ENCODE measurements at places on chromosomes 1 and 21.

GRCh38 chr1:22490309-22490708 is 38.7 kb downstream of the ZBTB40 start:
- no peak for DNase-seq

DNA sequence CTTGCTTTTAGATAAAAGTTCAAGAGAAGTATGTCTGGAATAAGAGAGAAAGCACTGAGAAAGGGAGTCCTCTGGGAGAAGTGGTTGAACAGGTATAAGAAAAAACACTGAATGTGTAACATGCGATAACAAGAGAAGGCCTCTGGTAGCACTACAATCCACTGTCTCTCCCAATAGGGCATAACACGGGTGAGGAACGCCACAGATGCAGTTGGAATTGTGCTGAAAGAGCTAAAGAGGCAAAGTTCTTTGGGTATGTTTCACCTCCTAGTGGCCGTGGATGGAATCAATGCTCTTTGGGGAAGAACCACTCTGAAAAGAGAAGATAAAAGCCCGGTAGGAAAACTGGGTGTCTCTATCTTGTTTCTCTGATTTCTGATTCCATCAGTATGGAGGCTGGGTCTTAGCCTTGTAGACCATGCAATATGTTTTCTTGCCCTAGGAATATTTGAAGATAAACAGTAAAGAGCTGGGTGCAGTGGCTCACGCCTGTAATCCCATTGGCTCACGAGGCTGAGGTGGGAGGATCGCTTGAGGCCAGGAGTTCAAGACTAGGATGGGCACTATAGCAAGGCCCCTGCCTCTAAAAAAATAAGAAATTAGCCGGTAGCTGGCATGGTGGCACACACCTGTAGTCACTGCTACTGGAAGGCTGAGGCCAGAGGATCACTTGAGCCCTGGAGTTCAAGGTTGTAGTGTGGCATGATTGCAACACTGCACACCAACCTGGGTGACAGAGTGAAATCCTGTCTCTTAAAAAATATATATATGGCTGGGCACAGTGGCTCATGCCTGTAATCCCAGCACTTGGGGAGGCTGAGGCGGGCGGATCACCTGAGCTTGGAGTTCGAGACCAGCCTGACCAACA is 40.4 kb downstream of the DAP3 start:
- DNase-seq, result peak; percentile 30

DNA sequence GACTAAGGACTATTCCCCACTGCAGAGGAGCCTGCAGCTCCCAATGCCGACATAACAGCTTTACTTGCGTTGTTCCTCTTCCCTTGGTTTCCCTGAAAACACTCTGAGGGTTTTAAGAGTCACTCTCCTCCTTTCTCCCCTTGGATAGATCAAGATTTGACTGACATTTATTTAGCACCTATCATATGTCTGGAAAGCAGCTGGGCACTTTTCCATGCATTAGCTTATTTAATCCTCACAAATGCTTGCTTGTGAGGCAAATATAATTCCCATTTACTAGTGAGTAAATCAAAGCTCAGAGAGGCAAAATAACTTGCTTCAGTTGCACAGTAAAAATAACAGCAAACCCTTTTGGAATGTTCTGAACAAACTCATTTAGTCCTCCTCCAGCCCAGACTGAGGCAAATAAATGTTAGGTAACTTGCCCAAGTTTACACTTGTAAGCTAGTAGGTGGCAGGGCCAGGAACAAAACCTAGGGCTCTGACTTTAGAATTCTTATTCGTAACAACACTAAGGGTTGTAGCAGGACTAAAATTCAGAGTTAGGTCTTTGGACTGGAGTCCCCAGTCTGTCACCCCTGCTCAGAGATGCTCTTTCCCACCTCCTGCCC is 81.4 kb downstream of the KCND3 start:
- DNase-seq, result no peak

GRCh38 chr1:180133193-180133592 is 21.5 kb upstream of the QSOX1 start:
- DNase-seq, result no peak

GRCh38 chr1:80155371-80155770 is 1148.8 kb upstream of the ADGRL4 start:
- no peak for DNase-seq

DNA sequence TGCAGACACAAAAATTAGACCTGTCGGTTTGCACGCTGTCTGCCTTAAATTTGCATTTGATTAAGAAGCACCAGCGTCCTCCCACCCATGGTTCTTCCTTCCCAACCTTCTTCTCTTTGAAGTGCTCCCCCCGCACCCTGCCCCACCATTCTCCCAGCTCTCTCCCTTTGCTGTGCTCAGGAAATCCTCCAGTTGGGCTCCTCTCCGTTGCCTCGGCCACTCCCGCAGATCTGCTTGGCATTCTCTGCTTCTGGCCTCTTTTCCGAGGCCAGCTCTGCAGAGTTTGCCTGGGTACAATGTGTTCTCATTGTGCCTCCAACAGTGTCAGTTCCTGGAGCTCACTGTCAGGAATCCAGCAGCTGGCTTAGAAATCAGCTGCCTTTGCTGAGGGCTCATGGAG is 126.1 kb downstream of the NAV1 start:
- no peak for DNase-seq

DNA sequence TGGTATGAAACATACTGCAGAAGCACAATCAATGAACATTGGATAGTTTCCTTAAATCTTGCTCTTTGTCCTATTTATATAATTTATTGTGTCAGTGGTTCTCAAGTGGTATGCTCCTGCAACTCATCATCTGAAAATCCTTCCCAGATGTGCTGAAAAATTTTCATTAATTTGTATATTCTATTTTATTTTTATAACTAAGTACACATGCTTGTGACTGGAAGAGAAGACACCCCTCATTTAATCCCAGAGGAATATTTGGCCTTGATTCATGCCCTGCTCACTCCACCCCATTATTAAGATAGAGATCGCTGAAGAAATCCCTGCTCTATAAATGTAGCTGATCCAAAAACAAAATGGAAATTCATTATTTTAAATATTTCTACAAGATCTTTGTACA is 870.5 kb upstream of the CXADR start:
- no peak for DNase-seq

DNA sequence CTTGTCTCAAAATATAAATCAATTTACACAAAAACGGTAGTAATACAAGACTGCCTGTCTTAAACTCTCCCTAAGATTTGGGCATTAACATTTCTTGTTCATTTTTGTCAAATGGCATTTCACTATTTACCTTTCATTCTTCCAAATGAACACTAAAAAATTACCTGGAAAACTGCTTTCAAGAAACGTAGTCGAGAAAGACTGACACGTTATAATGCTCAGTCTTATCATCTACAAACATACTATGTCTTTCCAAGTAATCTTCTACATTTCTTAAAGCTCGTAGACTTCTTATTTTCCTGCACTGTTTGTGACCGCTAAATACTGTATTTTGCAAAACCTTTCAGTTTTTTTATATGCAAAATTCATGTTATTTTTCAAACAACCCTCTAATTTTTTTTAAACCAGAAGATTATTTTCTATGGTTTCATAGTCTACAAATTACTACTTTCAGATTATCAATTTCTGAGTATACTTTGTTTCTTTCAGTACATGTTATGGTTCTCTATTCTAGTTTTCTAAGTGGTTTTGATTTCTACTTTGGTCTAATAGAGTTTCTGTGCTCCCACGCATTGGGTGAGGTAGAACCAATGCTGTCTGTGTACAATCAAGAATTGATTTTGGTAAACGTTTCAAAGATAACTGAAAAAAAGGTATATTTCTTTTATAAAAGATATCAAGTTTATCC is 336.4 kb downstream of the SMYD3 start:
- DNase-seq, result no peak

- DNase-seq, result no peak
These were observed 92.4 kb upstream of the GPR88 start for GRCh38 chr1:100445565-100445964.

GRCh38 chr1:14245954-14246353 is 352.5 kb upstream of the KAZN start:
- DNase-seq, result no peak

GRCh38 chr1:151457911-151458801 is 1.1 kb downstream of the POGZ start:
- peak; percentile 59 for DNase-seq

GRCh38 chr1:14263225-14263624 is 335.3 kb upstream of the KAZN start:
- no peak for DNase-seq
